ENCODE measurements at places on chromosomes 2 and 18. TPM values are rescaled to one million over a fixed set of nuclear protein-coding genes. Genes with fewer than 3 reads are reported as not detected.
A peak's percentile ranks its signal among the peaks of the same experiment; 100 is the strongest.

- no peak overlapping the region for H3K27ac ChIP-seq
- no peak overlapping the region for H3K4me3 ChIP-seq
- no peaks in the 10 kb centered on the region for H3K4me1 ChIP-seq
- no peaks in the 10 kb centered on the region for H3K36me3 ChIP-seq
- no peaks in the 10 kb centered on the region for H3K27me3 ChIP-seq
Observed at GRCh38 chr2:33903215-33903614, 304.1 kb upstream of the FAM98A start.

GRCh38 chr2:112244854-112245253 is 10.0 kb downstream of the ZC3H8 start:
- no peak overlapping the region for H3K27ac ChIP-seq
- peaks cover 52% of the 10 kb centered on the region for H3K36me3 ChIP-seq
- no peak overlapping the region for H3K4me3 ChIP-seq
- no peaks in the 10 kb centered on the region for H3K27me3 ChIP-seq

DNA sequence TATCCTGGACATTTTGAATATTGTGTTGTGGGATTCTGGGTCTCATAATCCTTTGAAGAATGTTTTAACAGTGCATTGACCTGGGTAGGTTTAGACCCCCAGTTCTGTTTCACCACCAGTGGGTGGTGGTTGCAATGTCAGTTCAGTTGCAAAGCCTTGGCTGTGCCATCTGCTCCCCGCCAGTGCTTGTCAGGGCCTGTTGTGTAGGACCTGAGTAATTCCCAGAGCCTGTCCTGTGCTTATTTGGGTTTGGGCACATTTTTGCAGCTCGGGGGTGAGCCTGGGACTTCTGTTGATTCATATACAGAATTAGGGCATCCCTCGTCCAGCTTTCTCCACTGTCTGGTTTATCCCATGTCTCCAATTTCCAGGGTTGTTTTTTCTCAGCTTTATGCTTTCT is 24.8 kb downstream of the ATP9B start:
- no peak for DNase-seq
- no peak overlapping the region for H3K4me3 ChIP-seq
- H3K36me3 ChIP-seq, result peaks cover 30% of the 10 kb centered on the region
- H3K4me1 ChIP-seq, result peaks cover 33% of the 10 kb centered on the region

HOXD8 gene
- not detected for total RNA-seq

DNA sequence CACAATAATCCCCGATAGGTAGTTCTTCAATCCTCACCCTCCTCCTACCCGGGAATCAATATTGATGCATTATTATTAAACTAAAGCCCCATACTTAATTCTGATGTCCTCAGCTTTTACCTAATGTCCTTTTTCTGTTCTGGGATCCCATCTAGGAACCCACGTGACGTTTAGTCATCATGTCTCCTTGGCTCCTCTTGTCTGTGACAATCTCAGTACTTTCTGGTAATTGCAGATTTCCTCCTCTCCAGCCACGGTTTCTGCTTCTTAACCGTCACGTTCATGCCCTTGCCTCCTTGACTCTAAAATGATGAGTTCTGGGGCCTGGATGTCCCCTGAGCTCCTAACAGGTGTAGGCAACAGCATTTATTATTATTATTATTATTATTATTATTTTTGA is 2.9 kb upstream of the DGKD start:
- no peaks in the 10 kb centered on the region for H3K27me3 ChIP-seq
- H3K27ac ChIP-seq, result no peak overlapping the region
- peaks cover 41% of the 10 kb centered on the region for H3K4me1 ChIP-seq
- no peak for DNase-seq
- no peak overlapping the region for H3K4me3 ChIP-seq

CDKL4 gene
- 0.29 TPM for total RNA-seq

DNA sequence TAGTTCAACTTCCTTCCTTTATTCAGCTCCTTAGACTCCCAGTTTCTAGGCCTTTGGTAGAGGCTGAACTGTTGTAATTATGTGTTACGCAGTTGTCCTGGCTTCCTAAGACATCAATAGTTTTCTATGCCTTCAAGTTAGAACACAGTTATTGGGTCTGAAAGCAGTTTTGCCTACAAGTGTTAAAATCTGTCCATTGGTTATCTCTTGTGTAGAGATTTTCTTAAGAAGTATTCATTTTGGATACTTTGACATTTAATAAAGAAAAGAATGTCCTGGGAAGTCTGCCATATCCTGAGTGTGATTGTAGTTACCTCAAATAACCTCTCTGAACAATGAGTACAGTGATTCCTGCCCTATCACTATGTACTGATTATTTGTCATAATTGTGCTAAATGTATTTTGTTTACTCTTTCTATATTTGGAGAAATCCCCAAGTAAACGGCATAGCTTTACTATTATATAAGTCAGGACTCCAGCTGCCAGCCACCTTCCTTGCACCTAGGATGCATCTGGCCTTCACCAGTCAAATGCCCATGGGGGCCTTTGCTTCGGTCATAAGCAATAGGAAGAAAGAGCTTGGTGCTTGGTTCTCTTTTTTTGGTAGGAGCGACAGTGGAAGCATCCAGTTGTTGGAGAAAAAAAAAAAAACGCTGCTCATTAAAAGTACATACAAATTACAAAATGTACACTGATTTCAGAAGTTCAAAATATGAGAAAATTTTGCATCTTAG is 449.5 kb upstream of the PKDCC start:
- H3K27me3 ChIP-seq, result no peaks in the 10 kb centered on the region
- no peak overlapping the region for H3K4me3 ChIP-seq
- H3K27ac ChIP-seq, result no peak overlapping the region
- DNase-seq, result no peak
- H3K4me1 ChIP-seq, result no peaks in the 10 kb centered on the region

SCYGR5 gene
- not detected for total RNA-seq

DNA sequence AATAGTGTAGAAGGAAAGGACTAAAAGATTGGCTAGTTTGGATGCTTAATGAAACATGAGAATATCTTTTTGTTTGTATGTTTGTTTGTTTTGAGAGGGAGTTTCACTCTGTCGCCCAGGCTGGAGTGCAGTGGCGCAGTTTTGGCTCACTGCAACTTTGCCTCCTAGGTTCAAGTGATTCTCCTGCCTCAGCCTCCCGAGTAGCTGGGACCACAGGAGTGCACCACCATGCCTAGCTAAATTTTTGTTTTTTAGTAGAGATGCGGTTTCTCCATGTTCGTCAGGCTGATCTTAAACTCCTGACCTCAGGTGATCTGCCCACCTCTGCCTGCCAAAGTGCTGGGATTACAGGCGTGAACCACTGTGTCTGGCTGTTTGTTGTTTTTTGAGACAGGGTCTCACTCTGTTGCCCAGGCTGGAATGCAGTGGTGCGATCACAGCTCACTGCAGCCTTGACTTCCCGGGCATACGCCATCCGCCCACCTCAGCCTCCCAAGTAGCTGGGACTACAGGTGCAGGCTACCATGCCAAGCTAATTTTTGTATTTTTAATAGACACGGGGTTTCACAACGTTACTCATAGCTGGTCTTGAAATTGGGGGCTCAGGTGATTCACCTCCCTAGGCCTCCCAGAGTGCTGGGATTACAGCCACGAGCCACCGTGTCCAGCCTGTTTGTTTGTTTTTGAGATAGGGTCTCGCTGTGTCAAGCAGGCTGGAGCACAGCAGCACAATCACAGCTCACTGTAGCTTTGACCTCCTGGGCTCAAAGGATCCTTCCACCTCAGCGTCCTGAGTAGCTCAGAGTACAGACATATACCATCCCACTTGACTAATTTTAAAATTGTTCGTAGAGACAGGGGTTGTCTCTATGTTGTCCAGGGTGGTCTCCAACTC is 209.2 kb downstream of the MYCN start:
- no peaks in the 10 kb centered on the region for H3K36me3 ChIP-seq
- no peak overlapping the region for H3K27ac ChIP-seq
- peaks cover 1% of the 10 kb centered on the region for H3K27me3 ChIP-seq
- no peaks in the 10 kb centered on the region for H3K4me1 ChIP-seq

DNA sequence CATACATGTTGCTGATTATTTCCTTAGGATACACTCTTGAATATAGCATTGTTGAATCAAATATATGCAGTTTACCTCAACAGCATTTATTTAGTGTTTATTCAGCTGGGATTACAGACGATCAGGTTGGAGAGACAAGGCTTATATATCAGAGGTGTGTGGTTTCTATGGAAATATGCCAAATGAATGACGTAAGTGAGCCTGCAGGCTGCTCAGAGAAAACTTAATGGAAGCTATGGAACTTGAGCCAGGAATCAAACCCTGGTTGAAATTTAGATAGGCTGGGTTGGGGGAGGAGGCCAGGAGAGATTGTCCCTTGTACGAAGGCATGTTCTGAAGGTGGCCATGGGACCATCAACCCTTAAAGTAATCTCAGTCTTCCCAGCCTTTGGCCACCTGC is 79.5 kb downstream of the INPP4A start:
- no peak overlapping the region for H3K4me3 ChIP-seq
- H3K36me3 ChIP-seq, result peaks cover 30% of the 10 kb centered on the region
- peaks cover 19% of the 10 kb centered on the region for H3K4me1 ChIP-seq
- no peak overlapping the region for H3K27ac ChIP-seq
- DNase-seq, result no peak

GRCh38 chr2:28002181-28002580 is 111.7 kb downstream of the BABAM2 start:
- H3K27me3 ChIP-seq, result no peaks in the 10 kb centered on the region
- peaks cover 31% of the 10 kb centered on the region for H3K4me1 ChIP-seq
- H3K36me3 ChIP-seq, result peaks cover 8% of the 10 kb centered on the region
- no peak for DNase-seq
- H3K27ac ChIP-seq, result no peak overlapping the region

LAMA3 gene
- total RNA-seq, result 0.05 TPM

GRCh38 chr2:102141011-102141943 is 1.3 kb upstream of the IL1R1 start:
- H3K4me1 ChIP-seq, result peaks cover 42% of the 10 kb centered on the region
- no peak for DNase-seq
- H3K27me3 ChIP-seq, result peaks cover 28% of the 10 kb centered on the region
- peaks cover 35% of the 10 kb centered on the region for H3K36me3 ChIP-seq
- H3K4me3 ChIP-seq, result no peak overlapping the region
- no peak overlapping the region for H3K27ac ChIP-seq

DNA sequence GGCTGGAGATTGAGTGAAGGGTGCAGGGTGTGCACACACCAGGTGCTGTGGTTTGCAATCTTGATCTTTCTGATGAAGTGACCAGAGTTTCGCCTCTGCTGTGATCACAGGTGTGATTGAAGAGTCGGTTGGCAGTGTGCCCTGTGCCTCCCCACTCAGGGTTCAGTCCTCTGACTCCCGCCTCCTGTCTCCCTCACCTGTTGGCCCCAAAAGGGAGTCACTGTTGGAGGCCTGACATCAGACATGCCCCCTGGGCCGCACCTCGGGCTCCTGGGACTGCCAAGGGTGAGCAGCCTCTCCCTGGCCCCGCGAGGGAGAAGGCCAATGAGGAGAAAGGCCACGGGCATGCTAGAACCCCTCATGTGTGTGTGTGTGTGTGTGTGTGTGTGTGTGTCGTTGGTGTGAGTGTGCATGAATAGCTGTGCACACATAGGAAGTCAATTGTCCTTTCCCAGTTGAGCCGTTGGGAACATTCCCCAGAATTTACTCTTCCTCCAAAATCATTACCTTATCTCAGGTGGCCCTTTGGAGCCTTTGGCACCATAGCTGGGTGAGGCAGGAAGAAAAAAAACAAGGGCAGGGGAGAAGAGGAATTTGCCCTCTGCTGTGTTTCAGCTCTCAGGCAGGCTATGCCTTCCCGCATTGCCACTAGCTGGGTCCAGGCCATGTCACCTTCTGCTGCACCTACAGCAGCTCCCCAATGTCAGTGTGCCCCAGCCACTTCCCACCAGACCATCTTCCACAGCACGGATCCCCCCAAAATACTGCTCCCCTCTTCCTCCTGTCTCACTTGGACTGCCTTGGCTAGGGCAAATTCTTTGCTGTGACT is 78.1 kb upstream of the LAPTM4A start:
- no peak overlapping the region for H3K27ac ChIP-seq
- H3K4me1 ChIP-seq, result no peaks in the 10 kb centered on the region
- DNase-seq, result no peak
- peaks cover 2% of the 10 kb centered on the region for H3K27me3 ChIP-seq
- no peaks in the 10 kb centered on the region for H3K36me3 ChIP-seq

ADNP2 gene
- total RNA-seq, result 22.1 TPM

DNA sequence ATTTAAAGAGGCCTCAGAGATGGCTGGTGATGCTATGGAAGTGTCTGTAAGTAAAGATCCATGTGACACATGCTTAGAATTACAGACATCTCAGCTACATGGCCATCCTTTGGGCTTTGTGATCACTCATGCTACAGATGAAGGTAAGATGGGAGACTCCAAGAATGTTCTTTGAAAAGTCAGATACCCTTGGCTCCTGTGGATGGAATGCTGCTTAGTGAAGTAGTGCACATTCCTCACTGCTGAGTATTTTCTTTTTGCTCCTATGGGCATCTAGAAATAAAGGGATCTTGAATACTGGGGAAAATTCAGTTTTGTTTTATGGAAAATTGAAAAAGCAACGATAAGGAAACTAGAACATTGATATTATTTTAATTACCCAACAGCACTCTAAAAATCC is 55.2 kb upstream of the REV1 start:
- no peaks in the 10 kb centered on the region for H3K36me3 ChIP-seq
- H3K27ac ChIP-seq, result no peak overlapping the region
- no peak overlapping the region for H3K4me3 ChIP-seq

STK36 gene
- 11.6 TPM for total RNA-seq

DNA sequence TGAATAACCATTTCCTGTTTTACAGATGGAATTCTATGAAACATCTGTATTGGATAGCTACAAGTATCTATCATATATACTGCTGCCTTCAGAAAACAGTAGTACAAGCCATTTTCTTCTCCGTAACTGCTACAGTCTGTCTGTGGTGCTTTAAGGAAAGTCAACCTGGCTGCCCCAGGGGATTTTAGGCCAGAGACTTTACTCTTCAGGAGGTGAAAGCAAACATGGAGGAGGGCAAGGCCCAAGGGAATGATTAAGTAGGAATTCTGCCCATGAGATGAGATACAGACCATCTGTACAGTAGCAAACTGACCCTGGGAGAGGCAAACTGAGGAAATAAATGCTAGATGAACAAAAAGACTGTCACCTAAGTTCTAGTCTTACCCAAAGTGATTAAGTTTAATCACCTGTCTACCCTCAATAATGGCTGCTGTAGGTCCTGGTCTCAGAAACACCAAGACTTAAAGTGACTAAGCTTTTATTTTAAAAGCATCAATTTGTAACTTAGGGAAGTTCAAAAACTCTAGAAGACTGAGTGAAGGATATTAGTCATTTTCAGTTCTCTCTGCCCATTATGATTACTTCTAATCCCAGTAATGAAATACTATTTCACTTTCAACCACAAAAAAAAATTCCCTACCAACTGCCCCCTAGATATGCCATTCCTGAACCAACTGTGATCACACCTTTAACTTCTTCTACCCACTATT is 14.8 kb downstream of the MBD2 start:
- H3K27ac ChIP-seq, result peak overlapping the region; percentile 81
- H3K4me1 ChIP-seq, result peaks cover 56% of the 10 kb centered on the region
- no peaks in the 10 kb centered on the region for H3K27me3 ChIP-seq

DNA sequence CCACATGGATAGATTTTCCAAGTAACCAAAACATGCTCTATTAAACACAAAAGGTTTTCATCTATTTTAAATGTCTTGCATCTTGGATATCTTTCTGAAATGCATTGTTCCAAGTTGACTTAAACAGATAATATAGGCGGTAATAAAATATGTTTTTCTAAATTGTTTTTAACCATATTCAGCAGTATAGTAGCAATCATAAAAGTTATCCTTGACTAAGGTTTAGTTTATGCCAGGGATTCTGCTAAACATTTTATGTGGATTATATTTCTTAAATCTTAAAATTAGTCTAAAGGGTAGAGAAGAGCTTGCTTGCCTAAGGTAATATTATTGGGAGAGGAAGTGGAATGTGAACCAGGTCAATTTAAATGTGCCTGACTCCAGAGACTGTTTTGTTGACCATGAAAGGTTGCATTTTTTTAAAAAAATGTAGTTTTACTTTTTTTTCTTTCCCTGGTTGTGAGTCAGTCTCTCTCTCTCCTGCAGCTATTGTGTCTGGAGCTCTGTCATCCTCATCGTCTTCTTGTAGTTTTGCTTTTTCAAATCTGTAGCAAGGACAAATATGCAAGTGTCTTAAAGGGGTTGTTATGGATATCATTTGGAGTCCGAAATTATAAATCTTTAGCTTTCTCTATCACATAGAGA is 309.1 kb upstream of the COL3A1 start:
- H3K27ac ChIP-seq, result no peak overlapping the region
- H3K4me3 ChIP-seq, result no peak overlapping the region
